ENCODE measurements at places on chromosomes 7 and 10.

- no peak for DNase-seq
These were observed 161.5 kb upstream of the TBX20 start for GRCh38 chr7:35415411-35415822.

- no peak for DNase-seq
These were observed 39.0 kb upstream of the AOAH start for GRCh38 chr7:36763132-36763816.

DNA sequence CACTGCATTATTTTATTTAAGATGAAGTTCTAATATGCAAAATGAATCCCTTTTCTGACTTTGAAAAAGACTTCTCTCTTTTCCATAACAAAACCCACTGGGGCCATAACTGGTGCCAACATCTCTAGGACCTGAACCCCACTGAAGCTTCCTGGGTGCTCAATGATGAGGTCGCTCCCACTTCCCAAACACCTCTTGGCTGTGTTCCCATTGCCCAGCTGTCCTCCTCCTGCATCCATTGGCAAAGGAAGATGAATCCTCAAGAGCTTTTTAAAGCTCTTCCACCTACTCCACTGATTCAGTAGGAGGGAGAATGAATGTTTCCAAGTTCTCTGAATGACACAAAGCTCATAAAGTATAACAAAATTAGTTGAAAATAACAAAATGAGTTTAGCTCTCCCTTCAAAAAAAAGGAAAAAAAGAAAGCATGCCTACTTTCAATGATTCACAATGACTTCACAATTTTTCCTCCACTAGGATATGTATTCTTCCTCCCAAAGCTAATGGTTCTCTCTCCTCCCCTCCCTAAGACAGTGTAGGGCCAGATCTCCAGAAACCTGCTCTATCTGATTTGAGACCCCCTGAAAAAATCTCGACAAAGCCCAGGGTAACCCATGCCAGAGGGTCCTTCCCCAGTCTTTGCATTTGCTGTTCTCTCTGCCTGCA, 64.8 kb downstream of the SORBS1 start:
- no peak for DNase-seq

- no peak for DNase-seq
These were observed 226.6 kb downstream of the ARHGAP12 start for GRCh38 chr10:31702005-31702404.

- DNase-seq, result no peak
These were observed 20.4 kb downstream of the KLLN start for GRCh38 chr10:87842776-87843497.

DNA sequence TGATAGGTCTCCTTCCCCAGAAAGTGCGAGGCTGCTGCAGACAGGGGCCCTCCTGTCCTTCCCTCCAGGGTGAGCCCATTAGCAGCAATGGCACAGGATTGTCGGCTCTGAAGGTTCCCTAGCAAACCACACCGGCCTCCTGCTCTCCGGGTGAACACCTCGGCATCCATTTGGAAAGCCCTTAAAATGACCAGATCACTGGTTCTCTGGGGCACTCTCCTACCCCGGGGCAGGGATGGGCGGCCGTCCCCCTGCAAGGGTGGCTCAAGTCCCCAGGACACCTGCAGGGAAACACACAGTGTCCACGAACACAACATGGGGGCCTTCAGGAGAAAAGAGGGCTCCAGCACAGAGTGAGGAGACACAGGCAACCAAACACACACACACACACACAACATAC, 459.1 kb downstream of the PTPRN2 start:
- DNase-seq, result no peak

DNA sequence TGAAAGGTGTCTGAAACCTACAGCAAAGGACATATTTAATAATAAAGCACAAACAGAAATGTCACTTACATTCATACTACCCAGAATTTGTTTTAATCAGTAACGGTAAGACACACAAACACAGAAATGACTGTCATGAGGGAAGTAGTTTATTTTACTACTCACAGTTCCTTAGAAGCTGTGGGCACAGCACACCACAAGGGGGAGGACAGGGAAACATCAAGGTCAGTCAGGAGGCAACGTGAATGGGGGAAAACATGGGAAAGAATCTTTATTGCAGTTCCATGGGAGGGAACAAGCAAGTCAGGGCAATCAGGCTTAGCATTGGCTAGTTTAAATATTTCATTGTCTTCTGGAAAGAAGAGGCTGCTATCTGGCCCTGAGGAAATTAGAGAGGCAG, 123.8 kb upstream of the PDSS1 start:
- no peak for DNase-seq

DNA sequence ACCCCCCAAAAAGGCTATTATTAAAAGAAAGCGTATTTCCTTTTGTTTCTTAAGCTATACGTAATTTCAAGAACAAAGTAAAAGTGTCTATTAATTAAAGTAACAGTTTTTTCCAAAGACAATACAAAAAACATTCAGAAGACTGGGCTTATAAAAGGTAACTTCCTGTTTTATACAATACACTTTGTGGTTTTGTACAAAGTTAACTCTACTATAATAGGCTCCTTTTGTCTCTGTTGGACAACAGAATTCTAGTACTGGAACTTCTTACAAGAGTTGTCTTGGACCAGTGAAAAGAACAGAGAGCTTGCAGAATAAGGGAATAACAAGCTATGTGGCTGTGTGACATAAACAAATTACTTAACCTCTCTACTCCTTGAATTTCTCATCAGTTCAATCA, 21.5 kb downstream of the SFMBT2 start:
- no peak for DNase-seq

DNA sequence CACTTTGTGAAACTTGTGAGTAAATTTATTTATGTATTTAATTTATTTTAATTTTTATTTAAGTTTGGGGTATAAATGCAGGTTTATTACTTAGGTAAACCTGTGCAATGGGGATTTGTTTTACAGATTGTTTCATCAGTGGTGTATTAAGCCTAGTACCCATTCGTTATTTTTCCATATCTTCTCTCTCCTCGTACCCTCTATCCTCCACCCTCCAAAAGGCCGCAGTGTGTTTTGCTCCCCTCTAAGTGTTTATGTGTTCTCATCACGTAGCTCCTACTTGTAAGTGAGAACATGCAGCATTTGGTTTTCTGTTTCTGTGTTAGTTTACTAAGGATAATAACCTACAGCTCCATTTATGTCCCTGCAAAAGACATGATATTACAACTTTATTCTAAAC, 145.4 kb upstream of the SMIM30 start:
- DNase-seq, result no peak

DNA sequence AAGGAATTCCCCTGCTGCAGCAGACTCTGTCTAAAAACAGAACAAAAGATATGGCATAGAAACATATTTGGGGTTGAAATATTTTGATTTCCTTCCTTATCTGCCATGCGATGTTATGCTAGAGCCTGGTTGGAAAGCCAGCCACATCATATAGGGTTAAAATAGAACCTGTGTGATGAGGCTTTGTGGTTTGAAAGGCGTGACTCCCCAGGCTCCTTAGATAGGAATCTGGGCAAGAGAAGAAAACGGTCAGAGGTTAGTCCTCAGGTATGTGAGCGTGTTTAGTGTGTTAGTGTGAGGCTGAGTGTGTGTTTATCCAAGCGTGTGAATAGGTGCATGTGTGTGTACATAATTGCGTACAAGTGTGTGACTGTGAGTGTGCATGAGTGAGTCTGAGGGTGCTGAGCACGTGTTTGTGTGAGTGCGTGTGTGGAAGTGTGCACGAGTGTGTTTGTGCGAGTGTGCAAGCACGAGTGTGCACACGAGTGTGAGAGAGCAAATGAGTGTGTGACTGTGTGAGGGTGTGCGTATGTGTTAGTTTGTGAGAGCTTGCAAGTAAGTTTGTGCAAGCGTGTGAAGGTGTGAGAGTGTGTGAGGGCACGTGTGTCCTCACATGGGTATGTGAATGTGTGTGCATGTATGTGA, 79.9 kb downstream of the COL26A1 start:
- DNase-seq, result no peak

- no peak for DNase-seq
These were observed 36.5 kb upstream of the SVIL start for GRCh38 chr10:29671228-29671780.

GRCh38 chr10:45513551-45513950, 139.5 kb downstream of the ALOX5 start:
- DNase-seq, result no peak

GRCh38 chr10:4646547-4646946, 179.5 kb upstream of the AKR1E2 start:
- no peak for DNase-seq

DNA sequence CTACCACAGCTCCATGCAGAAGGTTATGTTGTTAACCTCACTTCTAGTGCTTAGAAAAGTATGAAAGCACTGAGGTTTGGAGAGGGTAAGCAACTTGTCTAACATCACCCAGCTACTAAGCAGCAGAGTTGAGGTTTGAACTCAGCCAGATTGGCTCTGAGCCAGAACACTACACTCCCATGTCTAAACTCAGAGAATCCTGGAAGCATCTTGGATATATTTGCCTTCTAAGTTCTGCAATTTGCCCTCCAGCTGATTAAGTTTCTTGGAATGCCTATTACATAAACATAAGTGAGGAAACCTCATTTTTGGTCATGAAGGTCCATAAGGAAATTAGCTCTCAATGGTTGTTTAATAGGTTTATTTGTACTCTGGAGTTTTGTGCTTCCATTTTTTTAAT, 78.1 kb upstream of the PHYHIPL start:
- DNase-seq, result no peak

DNA sequence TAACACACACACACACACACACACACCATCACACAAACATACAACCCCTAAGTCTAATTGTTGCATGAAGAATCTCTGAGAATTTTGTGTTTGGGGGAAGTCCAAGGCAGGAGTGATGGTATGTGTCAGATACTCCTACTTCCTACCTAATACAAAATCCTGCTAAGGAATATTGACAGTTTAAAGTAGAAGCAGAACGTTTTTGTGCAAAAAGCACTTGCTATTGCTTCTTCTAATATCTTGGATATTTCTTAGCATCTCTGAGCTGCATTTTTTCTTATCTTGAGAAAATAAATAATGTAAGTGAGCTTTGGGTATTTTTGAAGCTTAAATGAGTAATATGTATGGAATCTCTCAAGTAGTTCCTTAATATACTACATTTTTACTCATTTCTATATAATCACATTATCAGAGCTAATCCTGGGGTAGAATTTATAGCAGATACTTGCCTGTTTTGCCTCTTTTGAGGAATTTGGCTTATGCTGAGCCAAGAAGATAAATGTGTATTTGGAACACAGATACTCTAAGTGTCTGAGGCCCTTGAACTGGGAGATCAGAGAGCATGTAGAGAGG, 212.3 kb downstream of the DKK1 start:
- DNase-seq, result no peak

DNA sequence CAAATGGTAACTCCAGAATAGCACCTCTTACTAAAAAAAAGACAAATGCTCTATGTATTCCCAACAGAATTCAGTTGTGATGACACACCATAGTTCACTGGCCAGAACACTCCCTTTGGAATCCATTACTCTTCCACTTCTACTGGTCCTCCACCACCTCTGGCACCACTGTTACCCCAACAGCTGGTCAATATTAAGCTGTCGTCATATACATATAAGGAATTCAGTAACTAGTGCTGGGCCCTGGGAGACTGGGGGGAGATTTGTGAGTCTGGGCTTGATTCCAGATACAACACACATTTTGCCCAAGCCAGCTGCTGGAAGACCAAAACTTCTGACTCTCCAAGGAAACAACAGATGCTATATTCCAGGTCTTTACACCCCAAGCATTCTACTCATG, 26.0 kb upstream of the ITGA8 start:
- DNase-seq, result no peak

DNA sequence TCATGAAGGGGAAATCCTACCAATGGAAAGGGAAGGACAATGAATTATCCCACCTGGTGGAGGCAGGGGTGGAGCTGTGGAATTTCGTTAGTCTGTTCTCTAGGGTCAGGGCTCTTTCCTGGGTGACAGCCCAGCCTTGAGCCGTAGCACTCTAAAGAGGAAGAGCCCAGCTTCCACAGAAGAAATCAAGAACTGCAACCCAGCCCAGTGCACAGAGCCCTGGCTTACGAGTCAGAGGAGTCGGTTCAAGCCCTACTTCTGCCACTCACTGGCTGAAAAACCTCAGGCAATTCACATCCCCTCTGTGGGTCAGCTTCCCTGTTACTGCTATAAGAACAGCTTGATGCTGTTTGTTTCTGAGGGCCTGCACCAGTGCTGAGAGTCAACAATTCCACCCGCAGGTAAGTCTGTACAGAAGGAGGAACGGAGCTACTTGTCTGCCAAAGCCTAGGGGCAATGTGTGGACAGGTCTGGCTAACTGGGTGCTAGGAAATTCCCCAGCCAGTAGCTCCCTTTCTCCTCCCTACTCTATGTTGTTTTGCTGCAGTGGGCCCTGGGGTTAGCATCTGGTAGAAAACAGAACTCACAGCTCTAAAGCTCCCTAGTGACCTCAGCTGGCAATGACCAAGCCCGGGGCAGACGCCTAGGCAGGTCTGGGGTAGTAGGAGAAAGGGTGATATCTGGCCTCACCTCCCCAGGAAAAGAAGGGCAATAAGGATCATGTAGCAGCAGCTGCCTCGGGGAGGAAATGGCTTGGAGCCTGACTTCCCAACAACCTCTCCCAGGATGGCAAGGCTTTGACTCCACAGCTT, 3.3 kb downstream of the AVPI1 start:
- no peak for DNase-seq

- no peak for DNase-seq
These were observed 46.7 kb downstream of the SHOC2 start for GRCh38 chr10:110966146-110966545.

DNA sequence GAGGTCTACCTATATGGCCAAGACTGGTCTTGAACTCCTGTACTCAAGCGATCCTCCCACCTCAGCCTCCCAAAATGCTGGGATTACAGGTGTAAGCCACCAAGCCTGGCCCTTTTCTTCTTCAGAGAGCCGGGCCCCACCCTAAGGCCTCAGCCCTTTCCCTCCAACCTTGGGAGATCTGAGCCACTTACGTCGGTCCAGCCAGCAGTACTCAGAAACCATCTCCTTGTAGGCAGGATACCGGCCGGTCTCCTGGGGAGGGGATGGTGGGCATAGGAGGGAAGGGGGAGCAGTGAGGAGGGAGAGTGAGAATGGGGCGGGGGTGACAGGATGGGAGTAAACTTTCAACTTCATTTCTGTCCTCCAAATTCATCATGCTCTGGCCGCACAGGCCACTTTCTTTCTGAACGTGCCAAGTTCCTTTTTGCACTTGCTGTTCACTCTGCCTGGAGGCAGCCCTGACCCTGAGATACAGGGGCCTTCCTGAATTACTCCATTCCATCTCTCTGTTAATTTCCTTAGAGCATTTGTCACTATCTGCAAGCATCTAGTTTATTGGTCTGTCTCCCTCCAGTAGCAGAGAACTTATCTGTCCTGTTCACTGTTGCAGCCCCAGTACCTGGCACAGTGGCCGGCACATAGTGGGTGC, 10.4 kb downstream of the PDZD7 start:
- DNase-seq, result no peak

- no peak for DNase-seq
These were observed 50.9 kb downstream of the ADARB2 start for GRCh38 chr10:1686491-1686749.

All from activated T-cell treated with anti-CD3 and anti-CD28 coated beads, Interleukin-2, amount 50 U/mL, for 4 hours (primary cell).